Stimulated activated CD8-positive, alpha-beta memory T cell treated with anti-CD3 and anti-CD28 coated beads, Interleukin-12 subunit alpha, Interleukin-12 subunit beta, amount 100 ng/mL, for 1 hour (primary cell): ENCODE measurements at places on chromosomes 1 and 21.
A peak's percentile ranks its signal among the peaks of the same experiment; 100 is the strongest.

- DNase-seq = no peak
Observed at GRCh38 chr1:234907208-234907939, 221.3 kb downstream of the TOMM20 start.

DNA sequence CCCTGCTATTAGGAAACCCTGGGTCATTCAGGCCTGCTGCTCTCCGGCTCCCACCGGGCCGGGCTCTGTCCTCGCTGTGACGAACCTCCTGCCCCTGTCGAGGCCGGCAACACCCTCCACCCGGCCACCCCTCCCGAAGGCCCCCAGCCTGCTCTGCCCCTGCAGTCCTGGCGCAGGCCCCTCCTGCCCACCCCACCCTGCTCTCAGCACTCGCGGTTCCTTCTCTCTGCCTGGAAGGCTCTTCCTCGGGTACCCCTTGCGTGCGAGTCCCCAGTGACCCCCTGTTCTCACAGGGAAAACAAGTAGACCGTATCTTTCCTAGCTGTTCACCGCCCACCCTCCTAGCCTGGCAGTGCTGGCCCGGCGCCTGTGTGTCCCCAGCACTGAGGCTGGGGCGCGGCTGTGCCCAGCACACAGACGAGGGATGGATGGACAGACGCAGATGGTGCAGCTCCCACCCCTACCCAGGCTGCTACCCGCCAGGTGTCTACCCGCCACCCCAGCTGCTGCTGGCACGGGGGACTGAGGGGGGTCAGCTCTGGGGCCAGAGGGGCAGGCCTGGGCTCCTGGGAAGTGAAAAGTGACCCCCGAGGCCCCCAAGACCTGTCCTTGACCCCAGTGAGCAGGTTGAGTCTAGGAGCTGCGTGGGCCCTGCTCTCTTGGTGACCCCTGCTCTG lies 3.1 kb upstream of the VWA1 start:
- no peak for DNase-seq

DNA sequence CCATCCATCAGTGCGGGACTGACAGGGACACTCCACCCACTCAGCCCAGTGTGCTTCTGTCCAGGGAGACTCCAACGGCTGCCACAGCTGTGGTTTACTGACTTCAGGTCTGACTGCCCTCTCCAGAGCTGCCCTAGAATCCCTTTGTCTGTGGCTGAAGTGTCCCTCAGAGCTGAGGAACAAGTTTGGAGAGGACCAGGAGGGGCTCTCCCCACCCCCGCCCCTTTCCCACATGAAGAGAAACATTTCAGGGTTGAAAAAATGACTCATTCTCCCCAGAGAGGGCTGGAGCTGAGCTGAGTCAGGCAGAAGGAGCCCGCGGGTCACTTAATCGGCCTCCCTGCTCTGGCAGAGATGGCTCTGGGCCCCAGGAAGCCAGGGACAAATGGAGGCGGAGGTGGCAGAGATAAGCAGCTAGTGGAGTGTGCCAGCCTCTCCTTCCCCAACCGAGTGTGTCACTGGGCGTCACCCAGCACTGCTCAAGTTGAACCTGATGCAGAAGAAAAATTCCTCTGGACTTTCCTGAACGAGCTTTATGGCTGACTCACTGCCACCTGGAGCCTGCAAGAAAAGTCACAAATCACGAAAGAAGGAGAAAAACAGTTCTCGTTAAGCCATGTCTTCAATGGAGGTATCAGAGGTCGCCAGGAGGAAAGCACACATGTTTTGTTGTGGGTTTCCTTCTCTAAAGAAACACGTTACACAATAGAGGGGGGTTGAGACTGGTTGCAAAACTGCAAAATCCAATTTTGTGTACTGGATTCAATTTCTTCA lies 34.3 kb upstream of the ECE1 start:
- peak; percentile 46 for DNase-seq

GRCh38 chr1:39657923-39658485 lies 13.9 kb downstream of the NT5C1A start:
- peak; percentile 33 for DNase-seq

GRCh38 chr21:38671773-38672172 lies 134.0 kb upstream of the ETS2 start:
- DNase-seq = no peak

DNA sequence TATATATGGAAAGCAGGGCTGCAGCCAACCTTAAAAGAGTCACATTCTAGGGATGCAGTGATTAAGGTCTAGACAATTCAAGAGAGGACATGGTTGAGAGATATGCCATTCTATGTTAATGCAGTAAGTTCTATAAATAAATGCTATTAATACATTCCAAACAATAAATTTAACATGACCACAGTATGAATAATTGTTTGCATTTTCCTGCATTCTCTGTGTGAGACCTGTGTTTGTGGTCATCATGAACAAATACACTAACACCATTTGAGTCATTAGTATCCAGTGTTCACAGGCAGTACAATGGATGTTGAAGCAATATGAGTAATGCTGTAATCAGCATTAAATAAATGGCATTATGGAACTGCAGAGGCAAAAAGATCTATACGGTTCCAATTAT lies 5.5 kb upstream of the ZRANB2 start:
- no peak for DNase-seq

GRCh38 chr1:66271216-66271903 lies 262.6 kb upstream of the SGIP1 start:
- DNase-seq = no peak
